ENCODE measurements at places on chromosomes 3 and 15.

DNA sequence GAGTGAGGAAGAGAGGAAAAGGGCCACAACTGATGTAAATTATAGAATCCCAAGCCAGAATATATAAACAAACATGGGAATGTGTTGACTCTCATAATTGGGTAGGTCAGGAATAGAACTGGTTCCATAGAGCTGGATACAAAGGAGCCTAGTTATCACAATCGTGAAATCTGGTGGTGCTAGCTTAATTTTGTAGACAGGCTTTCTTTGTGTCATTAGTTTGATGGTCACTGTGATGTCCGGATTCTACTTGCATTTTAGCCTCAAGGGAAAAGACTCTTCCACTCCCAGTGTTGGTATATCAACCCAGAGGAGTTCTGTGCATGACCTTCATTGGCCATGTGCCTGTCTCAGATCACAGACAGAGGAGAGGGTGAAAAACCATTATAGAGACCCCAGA is 81.8 kb downstream of the NLGN1 start:
- DNase-seq: no peak

DNA sequence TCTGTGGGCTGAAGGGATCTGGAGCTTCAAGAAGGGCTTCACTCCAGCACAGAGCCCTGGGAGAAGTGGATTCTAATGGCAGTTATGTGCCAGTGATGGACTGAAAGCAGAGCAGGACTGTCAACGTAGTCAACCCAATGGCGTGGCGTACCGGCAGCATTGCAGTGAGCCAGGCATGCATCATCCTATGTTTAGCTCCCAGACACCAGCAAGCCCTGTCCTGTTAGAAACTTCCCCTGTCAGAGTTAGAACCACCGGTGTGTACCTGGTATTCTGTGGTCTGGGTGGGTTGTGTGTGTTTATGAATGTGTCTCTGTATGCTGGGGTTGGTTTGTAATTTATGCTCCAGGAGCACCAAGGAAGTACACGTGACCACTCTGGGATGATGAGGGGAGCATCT is 86.3 kb downstream of the CLSTN2 start:
- no peak for DNase-seq

DNA sequence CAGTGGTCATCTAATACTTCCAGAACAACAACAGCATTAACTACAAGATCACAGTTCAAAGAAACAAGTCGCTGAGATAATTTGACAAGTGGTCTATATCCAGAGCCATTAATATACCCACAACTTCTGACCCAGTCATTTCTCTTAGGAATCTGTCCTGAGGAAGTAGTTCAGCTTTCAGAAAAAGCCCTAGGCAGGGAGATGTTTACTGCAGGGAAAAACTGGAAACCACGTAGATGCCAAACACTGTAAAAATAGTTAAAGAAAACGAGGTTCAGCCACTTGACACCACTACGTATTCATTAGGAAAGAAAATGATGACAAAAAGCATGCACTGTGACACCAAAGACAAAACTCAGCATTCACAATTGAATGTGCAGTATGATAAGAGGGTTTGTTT is 22.3 kb upstream of the CDCP1 start:
- DNase-seq: no peak

DNA sequence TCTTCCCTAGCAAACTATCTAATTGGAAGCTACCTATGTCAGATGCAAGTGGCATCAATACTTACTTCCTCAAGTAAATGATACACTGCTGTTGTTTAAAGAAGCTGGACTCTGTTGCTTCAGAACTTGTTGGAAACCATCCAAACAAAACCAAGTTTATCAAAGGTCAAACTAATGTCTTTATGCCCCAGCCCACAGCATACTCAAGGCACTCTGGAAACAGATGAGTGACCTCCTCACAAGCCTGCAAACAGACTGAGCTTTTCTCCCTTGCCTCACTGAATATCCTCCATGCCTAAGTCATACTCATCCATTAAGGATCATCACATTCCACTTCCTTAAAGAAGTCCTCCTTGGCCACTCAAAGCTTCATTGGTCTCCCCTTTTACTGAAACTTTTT is 107.4 kb upstream of the ACP3 start:
- no peak for DNase-seq

GRCh38 chr3:6528951-6529350 is 332.0 kb upstream of the GRM7 start:
- no peak for DNase-seq

- DNase-seq: peak; percentile 67
Measured at GRCh38 chr15:79430901-79431635, 1.1 kb upstream of the MINAR1 start.

DNA sequence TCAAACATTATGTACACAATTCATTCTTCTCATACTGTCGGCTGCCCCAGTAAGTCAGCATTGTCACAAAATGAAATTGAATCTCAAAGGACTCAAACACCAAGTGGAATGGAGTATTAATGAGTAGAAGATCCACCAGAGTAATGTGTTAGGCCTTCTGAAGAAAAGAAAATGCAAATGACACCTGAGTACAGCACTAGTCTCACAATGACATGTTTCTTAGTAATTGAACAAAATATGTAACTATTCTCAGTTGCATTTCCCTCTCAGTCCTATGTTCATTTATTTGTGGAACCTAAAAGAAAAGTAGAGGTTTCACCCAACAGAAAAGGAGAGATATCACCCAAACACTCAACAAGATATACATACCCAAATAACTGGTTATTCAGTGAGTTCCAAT is 283.9 kb upstream of the THBS1 start:
- no peak for DNase-seq

All from endodermal cell (in vitro differentiated cells).